ENCODE measurements at places on chromosomes 12 and 14. TPM values are rescaled to one million over a fixed set of nuclear protein-coding genes. Genes with fewer than 3 reads are reported as not detected.

Gene RIN3
- 7.2 TPM for total RNA-seq

Gene FOXA1
- total RNA-seq = not detected

Gene EFS
- total RNA-seq = 10.8 TPM

Gene HNRNPC
- 458 TPM for total RNA-seq

Gene ALG10
- total RNA-seq = 2.0 TPM

Gene OR6C2
- not detected for total RNA-seq

Gene GLT8D2
- total RNA-seq = 46.0 TPM

Gene RASAL1
- not detected for total RNA-seq

Gene IAPP
- not detected for total RNA-seq

Gene PIWIL1
- total RNA-seq = not detected

Gene ASCL1
- not detected for total RNA-seq

Gene BCL2L14
- total RNA-seq = not detected

Gene TAPBPL
- total RNA-seq = 19.7 TPM

Gene C12orf42
- total RNA-seq = not detected

Gene GYS2
- total RNA-seq = not detected

Gene CCDC38
- total RNA-seq = not detected

Gene KLHDC1
- total RNA-seq = 12.8 TPM

Gene VRTN
- not detected for total RNA-seq

Gene BBOF1
- 9.8 TPM for total RNA-seq

Gene NEUROD4
- total RNA-seq = not detected

Gene AMN1
- 10.3 TPM for total RNA-seq

Gene GPR68
- 1.3 TPM for total RNA-seq

Gene DDX23
- total RNA-seq = 151 TPM

Gene CYP46A1
- total RNA-seq = 0.36 TPM

Gene RPGRIP1
- total RNA-seq = not detected

Gene KLRF1
- total RNA-seq = not detected

Gene RDH12
- not detected for total RNA-seq

Gene PLEKHG7
- total RNA-seq = not detected

Gene TAS2R9
- total RNA-seq = 0.09 TPM

Gene EML5
- total RNA-seq = under 0.01 TPM

Gene RILPL1
- 19.6 TPM for total RNA-seq

Gene TBX3
- 12.8 TPM for total RNA-seq

Gene RASSF9
- total RNA-seq = 8.5 TPM

Gene LRRIQ1
- 1.5 TPM for total RNA-seq

Gene LTBP2
- total RNA-seq = 157 TPM

Gene SNW1
- 55.7 TPM for total RNA-seq

Gene NUAK1
- total RNA-seq = 3.0 TPM

Gene FBXW8
- 11.2 TPM for total RNA-seq

Gene NRL
- total RNA-seq = 4.1 TPM

Gene B4GALNT1
- 6.9 TPM for total RNA-seq

Gene RNF212B
- not detected for total RNA-seq

Gene SALL2
- 5.3 TPM for total RNA-seq

Gene NUP37
- 29.8 TPM for total RNA-seq

Gene KRT78
- not detected for total RNA-seq

Gene RGS6
- total RNA-seq = not detected

Gene GRIN2B
- total RNA-seq = not detected

Gene GNG2
- total RNA-seq = 10.0 TPM

Gene ZNF891
- total RNA-seq = 1.8 TPM

Gene TROAP
- 11.3 TPM for total RNA-seq

Gene ISM2
- 0.09 TPM for total RNA-seq
